Central memory CD4-positive, alpha-beta T cell (primary cell): ENCODE measurements at places on chromosomes 4 and X.

- DNase-seq, result peak; percentile 71
Measured at GRCh38 chr4:145938618-145939440, at the start of gene ZNF827. Gene ZNF827 (minus strand): TSS chr4:145938823. CDS start chr4:145938407, 416 bp downstream.

- DNase-seq, result no peak
Measured at GRCh38 chr4:86286726-86287125, 73.1 kb downstream of the MAPK10 start.

GRCh38 chrX:113929004-113929403, 654.9 kb upstream of the HTR2C start:
- DNase-seq, result no peak

DNA sequence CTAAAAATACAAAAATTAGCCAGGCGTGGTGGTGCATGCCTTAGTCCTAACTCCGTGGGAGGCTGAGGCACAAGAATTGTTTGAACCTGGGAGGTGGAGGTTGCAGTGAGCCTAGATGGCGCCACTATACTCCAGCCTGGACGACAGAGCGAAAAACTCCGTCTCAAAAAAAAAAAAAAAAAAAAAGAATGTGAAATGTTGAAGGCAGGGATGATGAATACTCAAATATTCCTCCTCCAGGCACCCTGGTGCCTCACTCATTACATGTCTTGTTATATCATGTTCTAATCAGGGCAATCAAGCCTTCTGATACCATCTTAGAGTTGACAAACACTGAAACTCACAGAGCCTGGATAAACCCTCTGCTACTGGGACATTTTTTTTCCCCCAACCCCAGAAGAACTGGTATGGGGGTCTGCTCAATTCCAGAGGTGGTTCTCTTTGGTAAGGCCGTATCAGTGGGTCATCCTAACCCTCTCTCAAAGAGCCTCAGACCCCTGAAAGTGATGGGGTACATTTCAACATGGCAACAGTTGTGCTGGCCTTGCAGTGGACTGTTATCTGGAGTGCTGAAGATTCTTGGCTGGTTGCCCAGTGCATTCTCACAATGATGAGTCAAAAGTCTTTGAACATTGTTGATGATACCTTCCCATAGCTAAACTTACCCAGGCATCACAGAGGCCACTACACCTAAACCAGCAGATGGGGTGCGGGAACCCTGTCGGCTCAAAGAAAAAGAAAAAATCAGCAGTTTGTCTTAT, 2.4 kb upstream of the SH3KBP1 start:
- DNase-seq, result peak; percentile 29

- DNase-seq, result peak; percentile 36
Measured at GRCh38 chrX:1657367-1658070, 42.7 kb downstream of the ASMT start.

- DNase-seq, result no peak
Measured at GRCh38 chr4:17058536-17058915, 160.1 kb upstream of the LDB2 start.

DNA sequence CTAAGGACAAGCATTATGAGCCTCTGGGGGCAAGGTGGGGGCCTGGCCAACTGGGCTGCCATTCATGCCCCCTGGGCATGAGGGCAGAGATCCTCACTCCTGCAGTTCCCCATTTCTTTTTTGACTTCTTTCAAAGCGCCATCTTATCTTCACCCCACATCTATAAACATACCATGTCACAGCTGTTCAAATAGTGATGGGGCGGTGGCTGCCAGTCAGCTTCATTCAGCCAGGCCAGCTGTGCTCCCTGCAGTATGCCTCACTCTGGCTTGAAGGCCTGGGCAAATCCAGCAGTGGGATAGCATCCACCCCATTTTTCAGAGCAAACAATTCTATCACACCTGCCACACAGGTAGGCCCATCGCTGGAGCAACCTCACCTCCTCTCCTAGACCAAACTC, 85.5 kb downstream of the NHSL2 start:
- no peak for DNase-seq

GRCh38 chr4:134773497-134774000, 572.0 kb upstream of the PABPC4L start:
- DNase-seq, result no peak

- DNase-seq, result no peak
Measured at GRCh38 chrX:69906447-69906846, 143.3 kb downstream of the AWAT2 start.

- DNase-seq, result no peak
Measured at GRCh38 chrX:95974096-95974470, 710.6 kb upstream of the DIAPH2 start.

GRCh38 chrX:6024204-6024603, 204.5 kb downstream of the NLGN4X start:
- DNase-seq, result no peak

DNA sequence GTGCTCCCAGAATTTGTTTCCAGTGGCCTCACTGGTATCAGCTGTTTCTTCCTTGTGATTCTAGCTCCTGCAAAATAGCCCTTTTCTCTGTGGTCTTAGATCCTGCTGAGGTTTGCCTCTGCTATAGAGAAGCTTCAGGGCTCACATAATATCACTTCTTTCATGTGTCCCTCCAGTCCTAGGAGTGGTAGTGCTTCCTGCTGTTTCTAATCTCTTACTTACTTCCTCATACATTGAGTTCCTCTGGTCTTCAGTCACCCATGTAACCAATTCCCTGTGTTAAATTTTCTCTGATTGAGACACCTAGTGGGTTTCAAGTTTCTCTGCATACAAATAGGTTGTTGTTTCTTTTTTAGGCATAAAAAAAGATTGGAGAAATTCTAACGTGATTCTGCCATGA, 1567.9 kb downstream of the ARAP2 start:
- no peak for DNase-seq

DNA sequence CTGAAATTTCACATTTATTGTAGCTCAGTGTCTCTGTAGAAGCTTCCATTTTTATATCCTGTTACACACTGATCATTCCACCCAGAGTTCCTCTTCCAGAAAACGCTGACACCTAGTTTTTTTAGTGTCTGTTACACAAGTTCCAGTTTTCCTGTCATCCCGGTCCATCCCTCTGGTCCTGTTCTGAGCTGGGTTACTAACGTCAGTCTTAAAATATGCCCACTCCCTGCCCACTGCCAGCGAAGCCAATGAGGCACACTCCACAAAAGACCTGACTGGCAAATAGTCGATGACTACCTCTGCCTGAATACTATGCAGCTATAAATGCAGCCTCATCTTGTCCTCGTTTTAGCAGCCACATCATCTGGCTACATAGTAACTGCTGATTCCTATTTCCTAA, 30.9 kb upstream of the DDX3X start:
- DNase-seq, result no peak

- DNase-seq, result no peak
Measured at GRCh38 chr4:19924761-19925160, 326.9 kb upstream of the SLIT2 start.

- no peak for DNase-seq
Measured at GRCh38 chrX:51332188-51332942, at the start of gene NUDT10. Gene NUDT10 (plus strand): TSS chrX:51332822. CDS start chrX:51332966, 144 bp downstream.

- no peak for DNase-seq
Measured at GRCh38 chrX:152343306-152343705, 107.8 kb downstream of the GABRA3 start.

- no peak for DNase-seq
Measured at GRCh38 chr4:24091639-24092233, 201.9 kb upstream of the PPARGC1A start.

DNA sequence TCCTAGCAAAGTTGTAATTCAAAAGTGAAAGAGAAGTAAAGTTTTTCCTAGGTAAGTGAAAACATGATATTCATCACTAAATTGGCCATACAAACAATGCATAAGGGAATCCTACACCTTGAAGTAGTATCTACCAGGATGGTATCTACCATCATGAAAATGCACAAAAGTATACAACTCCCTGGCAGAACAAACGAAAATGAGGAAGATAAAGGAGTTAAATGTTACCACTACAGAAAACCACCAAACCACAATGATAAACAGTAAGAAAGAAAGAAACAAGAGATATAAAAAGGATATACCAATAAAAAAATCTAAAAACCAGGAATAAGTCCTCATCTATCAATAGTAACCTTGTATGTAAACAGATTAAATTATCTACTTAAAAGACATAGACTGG, 26.9 kb downstream of the GK2 start:
- no peak for DNase-seq

DNA sequence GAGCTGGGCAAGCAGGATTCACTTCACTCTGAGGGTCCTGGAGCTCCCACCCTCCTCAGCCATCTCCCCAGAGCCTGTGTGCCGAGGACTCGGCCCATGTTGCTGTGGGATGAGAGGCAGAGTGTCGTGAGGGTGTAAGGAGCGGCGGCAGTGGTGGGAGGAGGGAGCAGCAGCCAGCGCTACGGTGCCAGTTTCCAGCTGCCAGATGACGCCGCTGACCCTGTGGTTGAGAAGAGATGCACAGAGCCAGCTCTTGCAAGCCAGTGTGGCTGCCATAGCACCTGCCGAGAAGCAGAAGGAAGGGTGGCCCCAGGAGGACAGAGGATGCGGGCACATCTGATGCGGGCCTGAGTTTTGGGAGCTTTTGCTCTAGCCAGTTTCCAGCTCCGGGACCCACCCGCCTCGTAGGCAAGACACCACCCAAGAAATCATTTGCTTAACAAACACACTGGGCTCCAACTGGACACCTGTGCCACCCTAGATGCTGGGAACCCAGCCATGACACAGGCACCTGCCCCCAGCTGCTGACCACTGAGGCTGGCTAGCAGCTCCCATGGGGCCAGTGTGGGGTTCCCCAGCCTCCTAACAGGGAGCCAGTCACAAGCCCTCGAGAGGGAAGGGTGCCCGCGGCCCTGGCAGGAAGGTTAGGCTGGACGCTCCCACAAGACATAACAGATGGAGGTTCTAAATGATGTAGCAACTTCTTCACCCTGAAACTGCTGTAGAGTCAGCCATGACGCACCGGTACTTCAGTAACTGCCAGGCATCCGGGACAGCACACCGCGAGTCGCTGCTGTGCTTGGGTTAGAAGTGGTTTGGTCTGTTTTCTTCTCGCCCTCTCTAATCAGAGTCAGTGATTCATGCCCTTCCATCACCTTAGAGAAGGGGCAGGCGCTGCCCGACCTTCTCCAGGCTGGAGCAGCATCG, 8.9 kb downstream of the MSANTD1 start:
- no peak for DNase-seq
